ENCODE measurements at places on chromosomes 5 and 9. TPM values are rescaled to one million over a fixed set of nuclear protein-coding genes. Genes with fewer than 3 reads are reported as not detected.

GRCh38 chr5:1564182-1564748 is 40.5 kb upstream of the LPCAT1 start:
- no peak for DNase-seq

DNA sequence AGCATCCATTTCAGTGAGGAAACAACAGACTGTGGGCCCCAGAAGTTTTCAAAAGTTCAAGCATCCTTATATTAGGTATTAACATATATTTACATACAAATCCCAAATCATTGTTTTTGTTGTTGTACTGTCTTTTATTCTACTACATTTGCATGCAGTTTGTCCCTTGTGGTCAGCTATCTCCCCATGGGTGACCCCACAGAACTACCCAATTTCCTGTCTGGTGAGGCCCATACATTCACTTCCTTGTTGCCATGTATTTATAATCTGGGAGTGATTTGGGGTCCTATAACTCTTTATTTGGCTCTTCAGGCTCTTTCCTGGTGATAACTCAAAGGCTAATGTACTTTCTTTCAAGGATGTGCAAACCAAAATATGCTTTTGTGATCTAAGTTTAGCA is 3.3 kb upstream of the CD180 start:
- DNase-seq: no peak

DNA sequence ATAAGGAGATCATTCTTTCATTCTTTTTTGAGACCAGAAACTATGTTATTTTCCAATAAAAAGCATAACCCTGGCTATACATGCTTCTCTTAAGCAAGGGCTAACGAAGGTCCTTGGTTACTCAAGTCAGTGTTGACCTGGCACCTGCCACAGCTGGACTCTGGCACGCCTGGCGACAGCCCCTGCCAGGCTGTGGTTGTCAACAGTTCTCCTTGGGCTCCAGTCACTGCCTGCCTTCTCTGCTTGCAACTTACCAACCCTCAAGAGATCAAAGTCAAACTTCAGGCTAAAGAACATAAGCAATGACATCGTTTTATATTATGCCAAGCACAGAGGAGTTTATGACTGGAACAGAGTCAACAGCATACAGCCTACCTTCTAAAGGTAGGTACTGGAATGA is 61.4 kb upstream of the TBC1D9B start:
- DNase-seq: no peak

DNA sequence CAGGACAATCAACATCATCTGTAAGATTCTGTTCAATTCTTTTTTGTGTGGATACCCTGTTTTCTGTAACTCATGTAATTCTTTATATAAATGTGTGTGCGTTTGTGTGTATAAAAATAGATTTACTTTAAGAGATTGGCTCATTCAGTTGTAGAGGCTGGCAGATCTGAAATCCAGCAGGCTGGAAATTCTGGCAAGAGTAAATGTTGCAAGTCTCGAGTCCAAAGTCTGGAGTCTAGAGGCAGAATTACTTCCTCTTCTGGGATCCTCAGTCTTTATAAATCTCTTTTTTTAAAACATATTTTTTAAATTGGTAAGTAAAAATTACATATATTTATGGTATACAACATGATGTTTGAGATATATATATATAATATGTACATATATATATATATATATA is 202.1 kb upstream of the TMEM161B start:
- DNase-seq: no peak

DNA sequence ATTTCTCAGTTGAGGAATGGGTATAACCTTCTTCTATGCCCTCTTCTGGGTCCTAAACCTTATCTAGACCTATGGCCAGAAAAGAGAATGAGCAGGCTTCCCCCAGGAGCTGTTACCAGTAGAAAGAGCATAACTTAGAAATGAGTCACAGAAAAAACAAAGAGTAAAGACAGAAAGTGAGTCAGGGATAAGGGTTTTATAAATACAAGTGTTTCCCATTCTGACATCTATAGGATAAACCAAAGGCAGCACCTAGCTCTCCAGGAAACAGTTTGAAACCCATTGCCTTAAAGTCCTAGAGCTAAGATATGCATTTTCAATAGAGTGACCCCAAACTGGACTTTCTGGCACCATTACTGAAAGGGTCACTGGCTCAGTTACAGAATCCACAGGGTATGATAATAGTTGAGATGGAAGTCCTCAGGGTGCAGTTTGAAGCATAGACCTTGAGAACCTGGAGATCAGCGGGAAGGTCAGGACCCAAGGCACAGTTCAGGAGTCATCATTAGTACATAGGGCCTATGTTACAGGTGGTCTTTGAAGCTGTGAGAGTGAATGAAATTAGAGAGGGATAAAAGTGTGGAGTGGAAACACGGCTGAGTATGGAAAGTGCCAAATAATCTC is 42.7 kb upstream of the LIFR start:
- DNase-seq: no peak

DNA sequence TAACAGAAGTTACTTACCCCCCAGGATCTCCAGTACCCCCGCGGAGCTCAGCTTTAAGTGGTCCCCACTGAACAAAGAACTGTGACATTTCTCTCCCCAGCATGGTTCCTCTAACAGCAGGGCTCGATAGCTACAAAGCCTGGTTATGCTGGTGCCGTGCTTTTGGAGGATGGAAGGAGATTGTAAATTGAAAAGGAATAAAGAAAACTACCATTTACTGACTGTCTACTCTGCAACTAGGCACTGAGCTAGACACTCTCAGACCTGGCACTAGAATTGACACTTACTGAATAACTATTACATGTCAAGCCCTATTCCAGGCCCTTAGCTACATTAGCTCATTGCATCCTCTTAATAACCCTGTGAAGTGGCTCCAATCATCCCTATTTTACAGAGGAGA is 145.3 kb downstream of the TTLL11 start:
- DNase-seq: no peak

DNA sequence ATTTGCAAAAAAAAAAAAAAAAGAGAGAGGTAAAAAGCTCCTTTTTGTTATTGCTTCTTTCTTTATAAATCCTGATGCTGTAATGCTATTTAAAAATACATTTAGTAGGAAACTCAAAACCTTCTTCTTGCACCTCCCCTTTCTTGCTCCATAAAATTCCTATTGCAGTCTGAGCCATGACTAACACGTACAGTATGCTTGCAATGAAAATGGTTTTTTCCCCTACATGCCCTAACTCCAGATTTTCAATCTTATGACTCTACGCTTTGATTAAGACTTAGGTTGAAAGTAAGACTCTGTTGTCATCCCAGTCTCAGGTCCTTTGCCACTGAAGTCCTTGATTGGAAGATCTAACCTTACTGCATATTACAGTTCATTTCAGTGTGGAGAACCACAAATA is 23.9 kb downstream of the FGF10 start:
- no peak for DNase-seq

DNA sequence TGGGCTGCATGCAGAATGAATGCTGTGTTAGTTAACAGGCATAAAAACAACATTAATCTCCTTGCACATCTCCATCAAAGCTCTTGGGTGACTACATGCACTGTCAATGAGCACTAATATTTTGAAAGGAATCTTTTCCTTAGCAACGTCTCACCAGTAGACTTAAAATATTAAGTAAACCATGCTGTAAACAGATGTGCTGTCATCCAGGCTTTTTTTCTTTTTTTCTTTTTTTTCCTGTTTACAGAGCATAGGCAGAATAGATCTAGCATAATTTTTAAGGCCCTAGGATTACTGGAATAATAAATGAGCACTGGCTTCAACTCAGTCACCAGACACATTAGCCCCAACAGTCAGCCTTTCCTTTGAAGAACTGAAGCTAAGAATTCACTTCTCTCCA is 36.3 kb downstream of the UBQLN1 start:
- DNase-seq: no peak

DNA sequence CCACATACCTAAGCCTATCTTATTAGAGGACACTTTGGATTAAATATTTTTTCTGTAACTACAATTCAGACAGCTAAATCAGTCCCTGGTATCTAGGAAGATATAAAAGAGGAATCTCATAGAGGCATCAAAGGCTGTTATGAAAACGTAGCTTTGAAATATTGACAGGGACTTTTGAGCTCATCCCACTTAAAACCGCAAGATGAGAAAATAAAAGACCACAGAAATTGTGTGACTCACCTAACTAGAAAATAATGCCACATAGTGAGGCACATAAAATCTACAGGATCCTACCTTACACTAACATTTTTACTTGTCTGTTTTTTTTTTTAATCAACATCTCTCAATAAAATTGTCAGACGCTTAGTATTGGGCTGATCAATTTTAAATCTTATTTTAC is 686.5 kb upstream of the COX7C start:
- DNase-seq: no peak

Gene HRCT1
- total RNA-seq: 0.14 TPM

Gene C9orf153
- 0.19 TPM for total RNA-seq

Gene KLHL3
- 5.8 TPM for total RNA-seq

Data from thymus (tissue), 14 donors.